NCI-H2171 (cell line): ENCODE measurements at places on chromosomes 2 and 18.

DNA sequence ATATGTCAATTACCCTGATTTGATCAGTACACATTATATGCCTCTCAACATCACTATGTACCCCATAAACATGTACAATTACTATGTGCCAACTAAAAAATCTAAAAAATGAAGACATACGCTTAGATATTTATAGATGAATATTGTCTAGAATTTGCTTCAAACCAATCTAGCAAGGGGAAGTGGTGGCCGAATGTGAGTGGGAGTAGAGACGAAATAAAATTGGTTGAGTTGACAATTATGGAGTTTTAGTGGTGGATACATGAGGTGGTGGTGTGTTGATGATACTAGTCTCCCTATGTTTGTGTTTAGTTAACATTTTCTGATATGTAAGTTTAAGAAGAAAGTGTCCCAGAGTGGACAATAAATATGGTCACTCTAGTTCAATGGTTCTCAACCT is 49.0 kb downstream of the SDC1 start:
- DNase-seq: no peak

DNA sequence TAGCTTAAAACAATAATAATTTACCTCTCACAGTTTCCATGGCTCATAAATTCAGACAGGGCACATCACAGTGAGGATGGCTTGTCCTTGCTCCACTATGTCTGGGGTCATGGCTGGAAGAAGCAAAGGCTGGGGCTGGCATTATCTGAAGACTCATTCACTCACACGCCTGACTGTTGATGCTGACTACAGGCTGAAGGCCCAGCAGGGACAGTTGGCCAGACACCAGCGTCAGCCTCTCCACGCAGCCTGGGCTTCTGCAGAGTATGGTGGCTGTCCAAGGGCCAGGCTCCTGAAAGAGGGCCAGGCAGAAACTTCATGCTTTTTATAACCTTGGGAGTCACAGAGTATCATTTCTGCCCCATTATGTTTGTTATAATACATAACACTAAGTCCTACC is 33.4 kb downstream of the YPEL5 start:
- no peak for DNase-seq

- no peak for DNase-seq
Measured at GRCh38 chr18:79223431-79223830, 154.2 kb downstream of the ATP9B start.

DNA sequence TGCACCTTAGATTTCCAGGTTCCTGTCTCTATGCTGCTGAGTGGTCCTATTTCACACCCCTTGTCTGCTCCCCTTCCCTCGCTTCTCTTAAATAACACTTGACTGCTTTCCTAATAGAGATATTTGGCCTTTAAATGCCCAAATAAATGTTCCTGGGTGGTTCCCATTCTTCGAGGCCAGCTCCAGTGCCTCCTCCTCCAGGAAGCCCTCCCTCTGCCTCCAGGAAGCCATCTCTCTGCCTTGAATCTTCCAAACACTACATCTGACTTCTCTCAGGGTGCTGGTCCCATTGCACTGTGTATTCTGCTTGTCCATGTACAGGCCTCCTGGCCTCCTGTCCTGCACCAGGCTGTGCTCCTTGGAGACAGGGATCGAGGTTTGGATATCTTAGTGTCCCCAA is 14.2 kb downstream of the EHD3 start:
- no peak for DNase-seq

GRCh38 chr2:2850218-2850755 is 519.2 kb upstream of the MYT1L start:
- DNase-seq: peak; percentile 83

GRCh38 chr2:15043336-15044058 is 411.0 kb downstream of the LRATD1 start:
- no peak for DNase-seq

DNA sequence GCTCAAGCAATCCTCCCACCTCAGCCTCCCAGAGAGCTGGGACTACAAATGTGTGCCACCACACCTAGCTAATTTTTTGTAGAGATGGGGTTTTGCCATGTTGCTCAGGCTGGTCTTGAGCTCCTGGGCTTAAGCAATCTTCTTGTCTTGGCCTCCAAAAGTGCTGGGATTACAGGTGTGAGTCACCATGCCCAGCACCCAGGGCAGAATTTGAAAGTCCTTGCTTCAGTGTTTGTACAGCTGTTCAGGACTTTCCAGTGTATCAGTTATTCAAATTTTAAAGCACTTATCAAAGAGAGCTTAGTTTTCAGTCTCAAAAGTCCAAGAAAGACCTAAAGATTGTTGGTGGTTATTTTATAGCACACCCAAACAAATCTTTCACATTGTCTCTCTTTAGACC is 43.6 kb upstream of the VPS54 start:
- DNase-seq: no peak

DNA sequence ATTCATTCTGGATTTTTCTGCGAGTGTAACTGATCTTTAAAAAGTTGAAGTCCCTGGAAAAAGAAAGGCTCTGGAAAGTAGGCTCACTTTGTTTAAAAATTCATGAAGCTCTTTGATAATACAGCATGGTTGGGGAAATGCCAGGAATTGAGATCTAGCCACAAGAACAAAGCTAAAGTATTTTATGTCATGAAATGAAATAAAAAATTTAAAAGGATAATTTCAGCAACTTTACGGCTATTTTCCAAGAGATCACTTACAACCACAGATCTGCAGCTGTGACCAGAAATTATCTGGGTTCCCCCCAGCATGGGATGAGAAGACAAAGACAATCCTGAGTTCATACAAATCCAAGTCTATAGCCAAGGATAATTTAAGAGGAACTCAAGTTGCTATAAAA is 25.3 kb upstream of the RFX8 start:
- DNase-seq: no peak

- peak; percentile 76 for DNase-seq
Measured at GRCh38 chr18:3665780-3666525, 216.0 kb downstream of the TGIF1 start.

DNA sequence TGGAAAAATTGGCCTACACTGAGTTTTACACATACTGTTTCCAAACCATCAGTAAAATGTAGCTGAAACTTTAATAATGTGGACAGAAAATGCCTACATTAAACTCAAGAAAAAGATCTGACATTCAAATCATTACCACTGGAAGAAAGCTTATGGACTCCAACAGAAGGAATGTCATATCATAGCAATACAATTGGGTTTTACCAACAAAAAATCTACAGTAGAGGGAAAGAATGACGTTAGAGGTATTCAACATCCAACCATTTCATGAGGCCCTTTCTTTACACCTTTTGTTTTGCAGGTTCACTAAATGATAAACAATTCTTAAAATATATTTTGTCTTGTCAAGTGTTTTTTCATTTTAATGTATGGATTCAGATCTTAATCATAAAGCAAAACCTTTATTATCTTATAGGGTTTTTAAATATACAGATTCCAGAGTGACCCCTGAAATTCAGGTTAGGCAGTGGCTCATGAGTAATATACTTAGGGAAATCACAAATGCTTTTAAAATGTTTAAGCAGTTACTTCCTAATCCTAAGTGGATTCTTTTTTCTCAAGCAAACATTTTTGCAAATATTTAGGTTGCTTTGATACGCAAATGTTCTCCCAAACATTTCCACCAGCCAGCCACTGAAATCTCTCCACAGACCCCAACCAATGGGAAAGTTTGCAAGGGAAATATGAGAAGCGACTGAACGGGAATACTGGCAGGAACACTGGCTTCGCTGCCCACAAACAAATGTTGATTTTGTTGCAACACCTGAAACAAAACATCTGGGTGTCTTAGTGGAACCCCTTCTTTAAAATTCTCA is 168.7 kb downstream of the TCF4 start:
- DNase-seq: no peak

GRCh38 chr2:237904831-237905599 is 45.6 kb downstream of the RAMP1 start:
- DNase-seq: no peak

- no peak for DNase-seq
Measured at GRCh38 chr2:41572154-41572553, 475.7 kb upstream of the PKDCC start.

- no peak for DNase-seq
Measured at GRCh38 chr2:14952400-14952963, 320.0 kb downstream of the LRATD1 start.

DNA sequence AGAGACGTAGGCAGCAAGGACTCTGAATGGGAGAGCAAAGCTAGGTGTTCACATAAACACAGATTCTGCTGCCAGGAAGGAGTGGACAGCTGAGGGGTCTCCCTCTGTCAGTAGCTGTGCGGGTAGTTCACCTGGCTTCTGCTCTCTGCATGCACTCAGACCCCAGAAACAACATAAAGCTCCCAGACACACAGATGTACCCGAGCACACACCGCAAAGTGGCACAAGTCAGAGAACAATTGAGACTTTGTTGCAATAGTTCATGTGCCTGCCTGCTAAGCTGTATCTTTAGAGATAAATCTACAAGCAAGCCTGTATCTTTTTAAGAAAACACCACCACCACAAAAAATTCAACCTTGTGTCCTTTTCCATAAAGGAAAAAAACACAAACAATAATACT is 420.0 kb upstream of the ST6GAL2 start:
- DNase-seq: no peak

DNA sequence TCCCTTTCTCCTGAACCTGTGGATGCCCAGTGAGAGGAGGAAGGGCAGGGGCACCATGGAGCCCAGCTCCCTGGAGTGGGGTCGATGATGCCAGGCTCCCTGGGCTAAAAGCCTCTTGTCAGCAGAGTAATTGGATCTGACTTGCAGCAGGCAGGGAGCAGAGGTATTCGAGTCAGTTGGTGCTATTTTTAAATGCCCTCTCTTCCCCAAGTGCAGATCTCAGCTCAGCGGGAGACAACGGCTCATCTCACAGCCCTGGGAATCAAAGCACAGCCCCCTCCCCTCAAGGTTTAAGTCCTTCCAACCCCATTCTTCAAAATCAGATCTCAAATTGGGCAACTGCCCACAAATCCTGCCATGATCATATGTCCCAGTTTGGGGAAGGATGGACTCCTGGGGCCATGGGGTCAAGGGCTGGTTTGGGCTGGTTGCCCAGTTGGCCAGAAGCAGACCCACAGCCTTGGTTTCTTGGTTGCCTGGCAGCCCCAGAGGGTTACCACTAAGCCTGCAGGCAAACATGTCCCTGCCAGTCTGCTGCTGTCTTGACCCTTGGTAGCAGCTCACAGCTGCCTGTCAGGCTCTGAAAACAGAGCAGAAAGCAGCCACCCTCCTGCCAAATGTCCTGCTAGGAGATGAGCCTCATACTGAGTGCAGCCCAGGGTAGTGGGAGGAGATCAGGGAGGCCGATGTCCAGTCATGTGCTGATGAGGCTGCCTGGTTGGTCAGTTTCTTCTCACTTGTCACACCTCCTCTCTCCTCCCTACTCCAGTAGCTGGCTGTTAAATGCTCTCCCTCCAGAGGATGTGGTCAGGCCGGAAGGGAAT is 244.9 kb downstream of the LOXHD1 start:
- DNase-seq: peak; percentile 27

GRCh38 chr18:79879566-79879965 is 71.9 kb downstream of the SLC66A2 start:
- no peak for DNase-seq

GRCh38 chr2:239826376-239826775 is 198.8 kb downstream of the NDUFA10 start:
- no peak for DNase-seq
